ENCODE measurements at places on chromosomes 3 and 15.

DNA sequence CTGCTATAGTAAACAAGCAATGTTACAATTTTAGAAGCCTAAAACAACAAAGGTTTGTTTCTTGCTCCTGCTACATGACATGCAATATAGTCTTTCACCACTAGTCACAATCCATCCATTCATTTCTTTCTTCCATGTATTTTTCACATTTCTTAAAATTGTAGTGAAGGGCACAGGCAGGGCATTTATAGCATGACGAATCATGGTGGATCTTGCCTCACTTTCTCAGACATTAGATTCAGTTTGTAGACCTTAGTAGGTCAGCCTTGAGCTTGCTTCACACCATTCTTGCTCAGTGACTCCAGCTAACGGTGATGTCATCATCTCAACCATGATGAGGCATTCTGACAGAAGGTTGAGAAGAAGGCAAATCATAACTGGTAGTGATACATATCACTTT, 546.8 kb downstream of the TBL1XR1 start:
- no peak for DNase-seq

DNA sequence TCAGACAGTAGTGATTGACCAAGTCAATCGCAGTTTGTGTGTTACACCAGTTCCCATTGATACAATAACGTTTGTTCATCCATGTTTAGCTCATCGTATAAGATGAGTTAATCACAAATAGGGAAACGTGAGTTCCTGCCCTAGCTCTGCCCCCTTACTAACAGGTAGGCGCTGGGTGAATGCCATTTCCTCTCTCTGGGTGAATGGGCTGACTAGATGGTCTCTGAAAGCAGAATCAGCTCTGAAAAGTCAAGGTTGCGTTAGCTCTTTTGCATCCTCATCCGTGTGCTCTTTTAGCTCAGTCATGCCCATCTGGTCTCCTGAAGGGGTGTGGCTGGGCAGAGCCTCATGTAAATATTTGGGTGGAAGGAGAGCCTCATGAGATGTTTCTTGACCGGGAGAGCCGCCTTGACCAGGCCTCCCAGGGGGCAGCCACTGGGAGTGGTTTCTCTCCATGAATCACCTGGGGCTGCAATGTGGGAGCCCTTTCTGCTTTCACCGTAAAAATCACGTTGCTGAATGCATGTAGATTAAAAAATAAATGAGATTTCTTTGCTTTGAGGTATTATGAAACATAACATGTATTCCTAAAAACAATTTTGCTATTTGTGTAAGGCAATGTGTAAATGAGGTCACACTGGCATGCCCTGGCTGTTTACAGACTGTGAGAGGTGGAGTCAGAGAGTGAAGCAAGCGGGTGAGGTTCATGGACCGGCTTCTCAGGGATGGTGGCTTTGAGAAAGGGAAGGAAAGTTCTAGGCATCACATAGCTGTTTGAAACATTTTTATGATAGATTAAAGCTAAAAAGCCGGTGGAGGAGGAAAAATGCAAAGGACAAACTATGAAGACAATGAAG, 108.4 kb upstream of the RASGRP1 start:
- DNase-seq: no peak

DNA sequence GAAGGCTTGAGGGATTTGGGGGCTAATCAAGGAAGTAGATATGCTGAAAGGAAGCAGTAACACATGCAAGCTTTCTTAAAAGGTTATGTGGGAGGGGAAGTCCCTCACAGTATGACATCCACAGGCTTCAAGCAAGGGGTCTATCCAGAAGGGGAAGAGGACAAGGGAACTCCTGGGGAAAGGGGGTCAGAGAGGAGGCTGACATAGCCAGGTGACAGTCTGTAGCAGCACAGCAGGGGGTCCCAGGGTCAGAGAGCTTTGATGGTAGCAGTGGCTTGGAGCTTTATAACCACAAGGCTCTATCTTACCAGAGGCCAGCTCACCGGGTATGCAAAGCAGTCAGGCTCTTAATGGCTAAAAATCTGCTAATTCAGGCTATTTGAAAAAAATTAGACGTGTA, 150.6 kb upstream of the NSMCE3 start:
- DNase-seq: no peak

GRCh38 chr3:174094669-174095068, 697.1 kb downstream of the NLGN1 start:
- DNase-seq: no peak

DNA sequence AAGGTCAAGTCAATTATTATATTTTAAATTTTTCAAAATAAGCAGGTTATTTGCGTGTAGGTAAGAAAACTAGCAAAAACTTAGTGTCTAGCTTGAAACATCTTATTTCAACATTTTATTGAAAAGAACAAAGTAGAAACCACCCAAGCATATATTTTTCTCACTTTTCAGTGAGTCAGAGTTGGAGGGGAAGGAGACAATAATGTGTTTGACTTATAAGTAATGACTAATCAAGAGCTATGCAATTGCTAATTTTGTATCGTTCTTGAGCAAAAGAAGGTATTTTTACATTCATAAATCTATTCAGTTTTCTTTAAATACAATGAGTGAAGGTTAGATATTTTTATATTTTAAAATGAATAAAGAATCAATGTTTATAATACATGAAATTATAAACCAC, 54.4 kb upstream of the P2RY1 start:
- no peak for DNase-seq

DNA sequence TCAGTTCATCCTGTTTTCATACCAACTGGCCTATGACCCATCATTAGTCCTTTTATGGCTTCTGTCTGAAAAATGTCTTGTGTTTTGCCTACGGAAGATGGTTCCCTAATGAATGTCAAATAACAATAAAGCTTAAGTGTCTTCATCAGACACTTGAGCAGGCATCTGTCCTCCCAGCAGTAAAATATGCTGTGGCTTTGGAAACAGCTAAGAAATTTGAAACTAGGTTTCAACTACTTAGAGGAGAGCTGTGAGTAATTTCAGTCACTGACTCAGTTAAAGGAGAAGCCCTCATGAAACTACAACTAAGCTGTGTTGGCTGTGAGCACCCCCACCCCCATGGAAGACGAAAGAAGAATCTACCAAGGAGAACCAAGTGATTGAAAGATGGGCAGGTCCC, 409.4 kb upstream of the PPP2R3A start:
- no peak for DNase-seq

GRCh38 chr3:115836944-115837343, 213.6 kb downstream of the GAP43 start:
- peak; percentile 15 for DNase-seq

- no peak for DNase-seq
Observed at GRCh38 chr3:65836047-65836446, 202.7 kb downstream of the MAGI1 start.

DNA sequence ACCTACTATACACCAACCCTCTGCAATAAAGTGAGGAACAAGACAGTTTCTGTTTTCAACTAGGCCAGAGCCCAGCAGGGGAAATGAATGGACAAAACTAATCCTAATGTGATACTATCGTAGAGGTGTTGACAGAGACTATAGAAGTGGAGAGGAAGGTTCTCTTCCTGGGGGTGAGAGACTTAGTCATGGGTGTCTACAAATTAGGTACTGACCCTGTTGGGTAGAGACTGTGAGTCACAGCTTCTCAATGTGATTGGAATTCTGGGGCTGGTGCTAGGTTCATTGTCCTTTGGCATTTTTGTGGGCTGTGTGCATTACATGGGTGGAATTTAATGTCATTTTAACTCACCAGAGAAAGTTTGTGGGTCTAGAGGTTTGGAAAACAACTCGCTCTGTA, 79.3 kb downstream of the ADAMTSL3 start:
- DNase-seq: no peak

- no peak for DNase-seq
Observed at GRCh38 chr3:195044411-195044810, 226.5 kb downstream of the XXYLT1 start.

GRCh38 chr15:54990793-54991192, 205.9 kb downstream of the RSL24D1 start:
- DNase-seq: no peak

GRCh38 chr3:16837602-16838001, 47.2 kb upstream of the PLCL2 start:
- DNase-seq: no peak

DNA sequence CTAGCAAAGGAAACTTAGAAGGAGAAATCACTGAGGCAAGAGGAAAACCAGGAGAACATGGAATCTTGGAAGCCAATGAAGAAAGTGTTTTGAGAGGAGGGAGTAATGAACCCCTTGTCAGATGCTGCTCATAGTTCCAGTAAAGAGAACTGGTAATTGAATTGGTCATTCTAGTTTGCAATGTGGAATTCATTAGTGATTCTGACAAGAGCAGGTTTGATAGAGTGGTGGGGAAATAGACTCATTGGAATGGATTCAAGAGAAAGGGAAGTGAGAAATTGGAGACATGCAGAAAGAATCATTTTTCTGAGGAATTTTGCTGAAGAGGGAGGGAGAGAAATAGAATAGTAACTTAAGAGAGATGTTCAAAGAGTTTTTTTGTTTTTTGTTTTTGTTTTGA, 21.0 kb downstream of the GLCE start:
- DNase-seq: no peak

DNA sequence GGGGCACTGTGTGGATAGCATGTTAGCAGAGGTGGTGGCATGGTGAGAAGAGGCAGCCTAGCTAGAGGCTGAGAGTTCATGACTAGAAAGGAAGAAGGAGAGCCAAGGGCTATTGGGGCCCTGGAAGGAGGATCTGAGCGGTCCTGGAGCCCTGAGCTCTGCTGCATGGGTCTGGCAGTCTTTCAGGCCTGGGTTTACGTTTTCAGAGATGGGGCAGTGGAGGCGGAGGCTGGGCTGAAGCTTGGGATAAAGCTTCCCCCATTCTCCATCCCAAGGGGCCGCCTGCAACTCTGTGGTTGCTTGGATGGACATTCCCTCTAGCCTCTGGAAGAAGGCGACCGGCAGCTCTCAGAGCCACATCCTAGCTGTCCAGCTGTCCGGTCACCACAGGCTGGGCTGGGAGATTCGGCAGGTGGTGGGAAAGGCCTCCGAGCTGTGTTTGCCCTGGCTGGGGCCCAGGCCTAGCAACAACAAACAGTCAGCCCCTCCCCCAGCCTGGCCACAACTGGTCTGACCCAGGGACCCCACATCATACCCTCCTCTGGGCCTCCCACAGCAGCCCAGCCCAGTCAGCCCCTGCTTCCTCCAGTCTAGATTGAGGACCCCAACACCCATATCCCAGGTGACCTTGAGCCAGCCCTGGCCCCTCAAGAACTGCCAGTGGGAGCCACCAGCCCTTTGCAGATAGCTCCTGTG, 1.8 kb upstream of the SLC38A3 start:
- no peak for DNase-seq

- DNase-seq: no peak
Observed at GRCh38 chr3:141878817-141879216, 2.4 kb downstream of the ATP1B3 start.

- DNase-seq: peak; percentile 46
Observed at GRCh38 chr15:78056714-78057269, 20.7 kb downstream of the TBC1D2B start.

GRCh38 chr3:115211810-115212492, 64.9 kb upstream of the ZBTB20 start:
- DNase-seq: no peak

All from CD4-positive, alpha-beta T cell treated with Interleukin-4 for 4 hours (primary cell).